ENCODE measurements at places on chromosomes 7 and 10. TPM values are rescaled to one million over a fixed set of nuclear protein-coding genes. Genes with fewer than 3 reads are reported as not detected.
A peak's percentile ranks its signal among the peaks of the same experiment; 100 is the strongest.

GRCh38 chr7:1362301-1362700 is 97.0 kb downstream of the MICALL2 start:
- no peak for DNase-seq
- no peak overlapping the region for H3K27ac ChIP-seq
- no peaks in the 10 kb centered on the region for H3K36me3 ChIP-seq
- H3K4me1 ChIP-seq = no peaks in the 10 kb centered on the region
- no peak overlapping the region for H3K4me3 ChIP-seq
- peaks cover 5% of the 10 kb centered on the region for H3K27me3 ChIP-seq

HMX3 gene
- total RNA-seq = not detected

LIPN gene
- total RNA-seq = not detected

- peak; percentile 17 for DNase-seq
- no peaks in the 10 kb centered on the region for H3K27me3 ChIP-seq
- H3K4me3 ChIP-seq = no peak overlapping the region
- no peaks in the 10 kb centered on the region for H3K36me3 ChIP-seq
- no peak overlapping the region for H3K27ac ChIP-seq
Observed at GRCh38 chr10:117413928-117414618, 38.8 kb upstream of the PDZD8 start.

- no peak overlapping the region for H3K4me3 ChIP-seq
- no peak overlapping the region for H3K27ac ChIP-seq
- H3K27me3 ChIP-seq = no peaks in the 10 kb centered on the region
- DNase-seq = no peak
- H3K4me1 ChIP-seq = peaks cover 6% of the 10 kb centered on the region
Observed at GRCh38 chr7:32881074-32881982, 10.2 kb downstream of the KBTBD2 start.
